ENCODE measurements at places on chromosomes 7 and 10. TPM values are rescaled to one million over a fixed set of nuclear protein-coding genes. Genes with fewer than 3 reads are reported as not detected.

GRCh38 chr7:131525820-131526219 lies 30.6 kb downstream of the PODXL start:
- H3K4me3 ChIP-seq, result no peak overlapping the region
- H3K27ac ChIP-seq, result no peak overlapping the region
- no peaks in the 10 kb centered on the region for H3K36me3 ChIP-seq
- H3K27me3 ChIP-seq, result no peaks in the 10 kb centered on the region
- peaks cover 5% of the 10 kb centered on the region for H3K4me1 ChIP-seq

DNA sequence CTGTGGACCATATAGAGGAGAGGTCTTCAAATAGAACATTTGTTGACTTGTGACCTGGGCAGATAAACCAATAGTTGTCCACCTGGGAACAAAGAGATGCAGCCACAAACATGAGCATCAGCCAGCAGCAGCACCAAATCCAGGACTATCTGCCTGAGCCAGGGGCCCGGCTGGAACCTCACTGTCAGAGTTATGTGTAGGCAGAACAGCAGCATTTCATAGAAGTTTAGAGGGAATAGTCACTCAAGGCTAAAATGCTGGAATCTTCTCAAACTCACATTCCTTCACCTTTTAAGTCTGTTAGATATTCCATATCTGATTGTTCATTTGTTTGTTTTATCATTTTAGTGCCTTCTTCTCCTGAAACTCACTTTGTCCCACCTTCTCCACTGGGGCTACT lies 72.2 kb upstream of the IL6 start:
- H3K4me1 ChIP-seq, result no peaks in the 10 kb centered on the region
- H3K4me3 ChIP-seq, result no peak overlapping the region
- no peak for DNase-seq
- no peaks in the 10 kb centered on the region for H3K36me3 ChIP-seq
- H3K27me3 ChIP-seq, result no peaks in the 10 kb centered on the region

- H3K27ac ChIP-seq, result no peak overlapping the region
- no peaks in the 10 kb centered on the region for H3K4me1 ChIP-seq
- DNase-seq, result no peak
- H3K36me3 ChIP-seq, result no peaks in the 10 kb centered on the region
- no peaks in the 10 kb centered on the region for H3K27me3 ChIP-seq
These were observed 193.2 kb upstream of the GHITM start for GRCh38 chr10:83945982-83946718.

CRHR2 gene
- not detected for total RNA-seq
